ENCODE measurements at places on chromosomes 11 and 22.

GRCh38 chr11:40268551-40268950 is 1190.9 kb downstream of the LRRC4C start:
- no peak for DNase-seq

GRCh38 chr11:101509922-101510321 is 73.9 kb downstream of the TRPC6 start:
- no peak for DNase-seq

DNA sequence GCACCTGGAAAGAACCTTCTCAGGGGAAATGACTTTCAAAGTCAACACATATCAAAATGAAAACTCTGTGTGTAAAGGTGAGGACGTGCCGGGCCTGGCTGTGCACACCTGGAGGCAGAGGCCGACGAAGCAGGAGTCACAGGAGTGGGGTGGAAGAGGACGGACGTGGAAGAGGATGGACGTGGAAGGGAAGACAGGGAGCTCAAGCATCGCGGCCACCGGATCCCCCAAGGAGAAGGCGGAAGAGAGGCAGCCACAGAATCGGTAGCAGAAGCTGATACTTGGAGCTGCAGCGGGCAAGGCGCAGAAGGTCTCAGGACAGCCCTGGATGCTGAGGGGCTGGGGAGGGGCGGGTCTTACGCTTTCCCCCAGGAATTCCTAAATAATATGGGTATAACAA is 519.8 kb downstream of the BRD1 start:
- no peak for DNase-seq

DNA sequence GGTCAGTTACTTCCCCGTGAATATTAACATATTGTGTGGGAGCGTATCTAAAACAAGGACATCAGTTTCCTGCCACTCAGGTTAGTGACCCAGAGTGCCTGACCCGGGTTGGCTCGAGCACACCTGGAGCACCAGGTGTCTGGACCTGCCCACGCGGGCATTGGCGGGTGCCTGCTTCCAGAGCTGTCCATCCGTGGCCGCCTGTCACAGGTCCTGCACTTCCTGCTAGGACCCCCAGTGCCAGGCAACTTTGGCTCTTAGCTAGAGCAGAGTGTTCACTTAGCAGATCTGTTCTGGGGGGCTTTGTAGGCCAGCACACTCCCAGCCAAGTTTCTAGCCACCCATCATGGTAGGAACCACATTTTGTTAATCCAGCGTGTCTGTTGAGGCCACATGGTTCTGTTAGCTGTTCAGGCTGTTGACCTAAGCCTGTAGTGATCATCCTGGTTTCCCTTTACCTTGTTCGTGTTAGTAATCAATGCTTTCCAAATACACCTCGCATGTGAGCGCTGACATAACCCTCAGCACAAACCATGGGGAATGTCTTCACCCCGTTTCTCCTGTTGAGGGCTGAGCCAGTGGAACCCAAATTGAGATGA is 29.5 kb downstream of the MOV10L1 start:
- DNase-seq: no peak

DNA sequence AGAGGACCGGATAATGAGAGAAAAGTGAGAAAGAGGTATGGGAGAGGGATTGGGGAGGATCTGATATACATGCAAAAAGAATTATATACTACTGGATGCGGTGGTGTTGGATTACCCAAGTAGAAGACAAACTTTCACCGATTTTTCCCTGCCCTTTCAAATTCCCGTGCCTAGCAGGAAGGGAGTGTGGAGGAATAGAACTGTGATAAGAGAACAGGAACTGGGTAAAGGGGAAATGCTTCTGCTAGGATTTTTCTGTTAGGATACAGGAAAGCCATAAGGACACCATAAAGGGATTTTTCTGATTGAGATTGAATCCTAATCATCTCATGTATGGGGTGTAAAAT is 480 bp upstream of the MTMR2 start:
- no peak for DNase-seq

GRCh38 chr11:74453373-74453975 is 13.9 kb downstream of the KCNE3 start:
- DNase-seq: peak; percentile 43

DNA sequence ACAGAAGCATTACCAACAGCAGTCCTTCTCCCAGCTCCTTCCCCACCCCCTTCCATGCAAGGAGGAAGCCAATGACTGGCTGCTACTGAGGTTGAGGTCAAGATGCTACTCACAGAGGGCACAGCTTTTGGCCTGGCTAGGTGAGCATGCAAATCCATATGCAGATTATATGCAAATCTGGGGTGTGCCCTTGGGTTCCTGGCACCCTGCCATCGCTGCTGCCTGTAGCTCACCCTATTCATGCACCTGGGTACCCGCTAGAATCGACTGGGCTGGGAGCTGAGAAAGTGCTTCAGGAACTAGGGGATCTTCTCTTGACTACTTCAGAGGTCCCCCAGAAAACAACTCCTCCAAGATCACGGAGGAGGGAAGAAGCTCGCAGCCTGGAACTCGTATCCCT is 4.0 kb downstream of the DSCAML1 start:
- no peak for DNase-seq

DNA sequence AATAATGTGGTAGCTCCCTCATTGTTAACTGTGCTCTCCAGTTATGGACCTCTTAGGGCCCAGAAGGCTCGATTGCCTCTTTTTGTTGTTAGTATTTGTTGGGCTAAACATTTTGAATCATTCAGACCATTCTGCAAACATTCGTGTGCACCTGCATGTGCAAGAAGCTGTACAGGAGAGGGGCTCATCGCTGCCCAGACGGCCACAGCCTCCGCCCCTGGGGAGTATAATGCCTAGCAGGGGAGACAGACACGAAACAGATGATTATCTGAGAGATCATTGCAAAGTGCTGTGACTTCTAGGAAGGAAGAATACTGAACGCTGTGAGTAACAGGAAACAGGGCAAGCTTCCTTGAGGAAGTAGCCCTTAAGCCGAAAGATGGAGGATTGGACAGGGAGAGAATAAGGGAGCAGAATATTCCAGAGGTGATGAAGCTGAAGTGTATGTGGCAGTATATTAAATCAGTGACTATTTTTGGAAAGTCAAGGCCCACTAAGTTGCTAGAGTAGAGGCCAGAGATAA is 123.3 kb upstream of the RASSF10 start:
- DNase-seq: no peak

DNA sequence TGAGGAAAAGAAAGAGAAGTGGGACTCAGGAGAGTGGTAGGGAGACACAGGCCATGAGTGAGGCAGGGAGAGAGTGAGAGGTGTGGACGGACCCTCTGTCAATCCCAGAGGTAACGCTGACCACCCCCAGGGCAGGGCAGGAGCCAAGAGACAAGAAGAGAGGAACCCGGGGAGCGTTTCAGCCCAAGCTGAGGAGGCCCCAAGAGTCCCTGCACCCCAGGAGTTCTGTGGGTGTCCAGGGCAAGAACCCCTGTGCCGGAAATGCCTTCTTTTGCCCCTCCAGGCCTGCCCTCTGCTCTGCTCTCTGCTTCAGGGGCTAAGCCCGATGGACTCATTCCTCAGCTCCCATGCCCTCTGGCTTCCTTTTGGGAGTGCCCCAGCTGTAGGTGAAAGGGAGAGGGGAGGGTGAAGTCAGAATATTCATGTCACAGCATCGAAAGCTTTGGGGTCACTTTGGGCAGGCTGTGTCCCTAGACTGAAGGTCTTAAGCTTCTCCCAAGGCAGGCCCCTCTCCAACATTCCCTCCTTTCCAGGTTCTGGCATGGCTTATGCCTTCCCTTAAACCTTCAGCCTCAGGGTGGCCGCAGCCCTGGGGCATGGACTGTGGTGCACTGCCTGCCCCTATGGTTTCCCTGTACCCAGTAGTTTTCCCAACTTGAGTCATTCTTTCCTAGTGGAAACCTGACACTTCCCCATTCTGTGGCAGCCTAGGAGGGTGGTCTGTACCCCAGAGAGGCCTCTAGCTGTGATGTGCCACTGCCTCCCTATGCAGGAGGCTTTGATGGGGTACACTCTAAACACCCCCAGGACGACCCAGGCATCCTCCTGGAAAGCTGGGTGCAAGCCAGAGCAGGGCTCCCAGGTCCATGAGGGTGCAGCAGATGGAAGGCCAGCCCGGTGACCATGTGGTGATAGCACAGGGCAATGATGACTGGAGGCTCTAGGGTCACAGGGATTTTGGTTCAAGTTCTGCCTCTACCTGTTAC is 27.1 kb downstream of the MYEOV start:
- no peak for DNase-seq

- DNase-seq: no peak
Measured at GRCh38 chr11:8617063-8617462, 23.0 kb upstream of the STK33 start.

- DNase-seq: no peak
Measured at GRCh38 chr11:78038697-78039313, 15.7 kb upstream of the KCTD14 start.

GRCh38 chr11:125976156-125976555 is 30.3 kb downstream of the VSIG10L2 start:
- DNase-seq: no peak

GRCh38 chr11:120144501-120144900 is 6.6 kb upstream of the TRIM29 start:
- DNase-seq: no peak

- DNase-seq: no peak
Measured at GRCh38 chr11:103031834-103032233, 60.1 kb downstream of the DCUN1D5 start.

GRCh38 chr11:74397501-74398243 is 561 bp downstream of the PGM2L1 start:
- DNase-seq: no peak

DNA sequence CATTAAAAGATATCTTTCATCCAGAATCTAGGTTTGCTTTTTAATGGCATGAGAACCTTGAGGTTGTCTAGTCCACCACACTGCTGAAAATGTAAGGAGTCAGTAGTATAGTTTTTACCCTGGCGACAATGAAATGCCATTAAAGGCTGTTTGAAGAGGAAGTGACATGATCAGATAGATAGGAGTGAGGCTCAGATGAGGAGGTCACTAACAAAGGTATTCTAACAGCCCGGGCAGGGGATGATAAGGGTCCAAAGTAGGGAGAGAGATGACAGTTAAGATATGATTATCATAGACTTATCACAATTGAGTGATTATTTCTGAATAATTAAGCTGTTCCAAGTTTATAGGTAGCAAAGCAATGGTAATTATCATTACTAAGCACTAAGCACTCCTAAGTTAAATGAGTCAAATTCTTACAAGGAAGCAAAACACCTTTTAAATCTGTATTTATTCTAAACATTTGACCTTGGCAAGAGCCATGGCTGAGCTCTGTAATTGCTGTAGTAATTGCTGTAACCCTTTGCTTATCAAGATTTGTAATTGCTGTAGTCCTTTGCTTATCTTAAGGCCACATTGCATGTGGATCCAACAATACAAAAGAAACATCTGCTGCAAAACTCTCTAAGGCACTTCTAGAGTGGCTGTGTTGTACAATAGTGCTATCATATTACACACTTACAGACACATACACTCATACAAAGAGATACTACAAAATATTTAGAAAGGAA is 92.6 kb downstream of the ENTHD1 start:
- DNase-seq: no peak

GRCh38 chr11:110176366-110177085 is 83.3 kb downstream of the ZC3H12C start:
- no peak for DNase-seq

GRCh38 chr11:72075109-72075508 is 5.2 kb downstream of the NUMA1 start:
- no peak for DNase-seq

- DNase-seq: no peak
Measured at GRCh38 chr22:27581688-27582087, 219.9 kb downstream of the MN1 start.

- DNase-seq: no peak
Measured at GRCh38 chr11:47204637-47204989, 10.2 kb upstream of the DDB2 start.

DNA sequence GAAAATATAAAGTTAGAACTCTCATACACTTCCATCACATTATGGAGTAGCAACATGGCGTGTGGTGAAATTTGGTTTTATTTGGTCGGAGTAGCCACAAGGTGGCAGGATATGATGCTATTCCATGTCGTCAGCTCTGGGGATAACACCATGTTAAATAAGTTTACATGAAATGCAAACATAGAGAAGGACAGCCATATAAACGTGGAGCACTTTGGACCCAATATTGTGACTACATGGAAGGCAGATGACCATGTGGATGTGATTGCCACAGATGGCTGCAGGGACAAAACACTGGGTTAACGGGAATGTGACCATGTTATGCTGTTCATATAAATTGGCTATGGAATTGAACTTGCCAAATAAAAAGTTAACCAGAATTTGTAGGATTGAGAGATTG is 21.0 kb downstream of the OR5M11 start:
- DNase-seq: no peak

GRCh38 chr11:132914600-132914999 is 617.7 kb downstream of the OPCML start:
- no peak for DNase-seq

DNA sequence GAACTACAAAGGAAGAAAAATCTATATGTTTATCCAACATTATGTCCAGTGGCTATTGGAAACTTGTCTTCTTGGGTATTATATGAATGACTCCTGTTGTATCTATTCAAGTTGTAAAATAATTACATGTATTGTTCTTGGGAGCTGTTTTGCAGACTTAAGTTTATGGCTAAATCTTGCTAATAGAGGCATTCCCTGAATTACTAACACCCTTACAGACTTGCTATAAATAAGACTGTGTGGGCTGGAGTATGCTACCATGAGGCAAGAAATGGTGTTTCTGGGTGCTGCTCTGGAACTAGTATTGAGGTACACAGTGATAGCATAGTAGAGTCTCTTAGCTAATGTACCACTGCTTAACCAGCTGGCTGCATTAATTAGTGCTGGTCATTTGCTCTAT is 155.1 kb downstream of the HIPK3 start:
- no peak for DNase-seq

DNA sequence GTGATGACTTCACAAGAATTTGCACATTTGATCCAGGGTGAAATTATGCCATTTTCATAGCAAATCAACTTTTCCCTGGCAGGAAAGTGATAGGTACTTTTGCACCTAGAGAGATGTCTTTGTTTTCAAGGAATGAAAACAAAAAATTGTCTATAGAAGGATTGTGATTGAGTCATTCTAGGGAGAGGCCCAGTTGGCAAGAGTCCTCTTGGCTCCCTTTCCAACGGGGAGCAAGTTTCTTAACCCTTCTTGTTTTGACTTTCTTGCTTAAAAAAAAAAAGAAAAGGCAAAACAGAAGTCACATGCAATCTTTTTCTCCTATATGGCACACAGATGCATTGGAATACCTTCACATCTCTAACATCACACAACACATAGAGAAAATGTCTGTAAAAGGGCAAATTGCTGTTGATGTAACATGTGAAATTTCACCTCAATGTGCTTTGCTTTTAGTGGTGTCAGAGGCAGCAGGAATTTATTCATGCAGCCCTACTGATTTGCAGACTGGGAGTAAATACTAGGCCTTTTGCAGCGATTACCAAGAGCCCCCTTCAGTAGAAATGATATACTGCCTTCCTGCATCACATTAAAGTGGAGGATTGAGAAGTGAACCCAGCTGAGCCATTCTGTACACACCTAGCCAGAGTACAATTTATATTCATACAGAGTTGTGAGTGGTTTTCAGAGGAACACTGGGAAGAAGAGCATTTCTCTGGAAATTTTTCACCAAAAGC is 290.7 kb upstream of the MPPED2 start:
- no peak for DNase-seq

- no peak for DNase-seq
Measured at GRCh38 chr11:95608093-95608492, 181.5 kb downstream of the FAM76B start.

- no peak for DNase-seq
Measured at GRCh38 chr11:121928597-121929580, 187.1 kb downstream of the BLID start.

All from GM19239 (cell line).